ENCODE measurements at places on chromosomes 16 and 17.

- no peak for DNase-seq
These were observed 12.9 kb downstream of the DRC3 start for GRCh38 chr17:17985555-17985954.

DNA sequence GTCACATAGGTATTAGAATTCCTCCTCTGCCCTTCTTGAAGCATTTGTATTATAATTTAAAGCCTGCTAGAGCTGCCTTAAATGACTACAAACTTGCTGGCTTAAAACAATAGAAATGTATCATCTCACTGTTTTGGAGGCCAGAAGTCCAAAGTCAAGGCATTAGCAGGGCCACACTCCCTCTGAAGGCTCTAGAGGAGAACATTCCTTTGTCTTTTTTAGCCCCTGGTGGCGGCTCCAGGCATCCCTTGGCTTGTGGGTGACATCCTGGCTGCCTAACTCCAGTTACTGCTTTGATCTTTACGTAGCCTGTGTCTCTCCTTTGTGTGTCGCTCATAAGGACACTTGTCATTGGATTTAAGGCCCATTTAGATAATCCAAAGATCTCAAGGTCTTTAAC, 186.6 kb upstream of the SALL1 start:
- no peak for DNase-seq

- no peak for DNase-seq
These were observed 1.0 kb downstream of the TELO2 start for GRCh38 chr16:1494129-1494640.

DNA sequence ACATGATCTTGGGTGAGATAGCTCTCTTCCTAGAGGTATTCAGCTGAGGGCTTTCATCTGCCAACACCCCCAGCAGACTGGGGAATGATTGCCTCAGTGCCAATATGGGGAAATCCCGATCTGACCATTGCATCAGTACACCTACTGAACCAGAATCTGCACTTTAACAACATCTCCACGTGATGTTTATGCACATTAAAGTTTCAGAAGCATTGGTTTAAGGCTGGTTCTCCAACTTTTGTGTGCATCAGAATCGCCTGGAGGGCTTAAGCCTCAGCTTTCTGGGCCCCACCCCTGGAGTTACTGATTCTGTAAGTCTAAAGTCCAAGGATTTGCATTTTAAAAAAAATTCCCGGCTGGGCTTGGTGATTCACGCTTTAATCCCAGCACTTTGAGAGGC, 123.6 kb upstream of the MED13 start:
- no peak for DNase-seq

DNA sequence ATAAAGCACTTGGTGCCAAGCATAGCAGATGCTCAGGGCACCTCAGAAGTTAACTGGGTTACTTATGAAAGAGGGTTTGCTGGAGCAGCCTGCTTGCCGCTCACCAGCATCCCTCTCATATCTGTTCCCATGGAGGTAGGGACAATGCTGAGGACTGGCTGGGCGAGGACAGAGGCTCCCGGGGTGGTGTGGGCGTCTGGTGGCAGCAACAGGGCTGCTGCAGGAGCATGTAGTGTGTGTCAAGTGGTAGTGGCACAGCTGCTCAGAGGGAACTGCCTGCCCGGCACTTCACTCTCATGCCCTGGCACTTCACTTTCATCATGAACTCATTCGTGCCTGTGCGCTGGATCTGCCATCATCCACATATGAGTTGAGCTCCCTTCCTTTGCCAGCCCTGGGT, 26.9 kb upstream of the ZNHIT3 start:
- no peak for DNase-seq

- DNase-seq: no peak
These were observed 541.9 kb upstream of the CDH11 start for GRCh38 chr16:65663774-65664173.

- DNase-seq: no peak
These were observed 306.8 kb upstream of the CCL2 start for GRCh38 chr17:33948309-33948708.
